ENCODE measurements at places on chromosomes 11 and 22.

DNA sequence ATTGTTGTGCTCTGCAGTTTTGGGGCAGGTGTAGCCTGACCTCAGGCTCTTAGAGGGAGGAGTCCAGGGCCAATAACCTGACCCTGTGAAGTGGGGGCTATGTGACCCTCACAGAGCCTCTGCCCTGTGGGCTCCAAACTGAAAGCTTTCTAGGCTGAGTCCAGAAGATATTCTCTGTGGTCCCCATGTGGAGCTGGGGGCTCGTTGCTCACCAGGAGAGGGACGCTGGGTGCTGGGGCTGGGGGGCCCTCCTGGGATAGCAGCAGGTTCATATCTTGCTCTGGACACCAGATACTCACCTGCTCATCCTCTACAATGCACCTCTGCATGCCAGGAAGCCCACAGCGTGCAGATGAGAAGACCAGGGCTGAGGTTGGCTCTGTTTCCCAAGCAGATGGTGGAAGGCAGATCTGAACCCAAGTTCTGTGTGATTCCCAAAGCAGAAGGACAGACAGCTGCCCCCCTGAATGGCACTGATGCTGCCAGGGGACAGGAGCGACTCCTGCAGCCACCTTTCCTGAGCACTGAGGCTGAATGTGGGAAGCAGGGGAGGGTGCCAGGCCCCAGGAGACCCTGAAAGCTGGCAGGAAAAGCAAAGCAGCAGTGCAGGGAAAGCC is 1022.0 kb downstream of the TBC1D22A start:
- no peak for DNase-seq

DNA sequence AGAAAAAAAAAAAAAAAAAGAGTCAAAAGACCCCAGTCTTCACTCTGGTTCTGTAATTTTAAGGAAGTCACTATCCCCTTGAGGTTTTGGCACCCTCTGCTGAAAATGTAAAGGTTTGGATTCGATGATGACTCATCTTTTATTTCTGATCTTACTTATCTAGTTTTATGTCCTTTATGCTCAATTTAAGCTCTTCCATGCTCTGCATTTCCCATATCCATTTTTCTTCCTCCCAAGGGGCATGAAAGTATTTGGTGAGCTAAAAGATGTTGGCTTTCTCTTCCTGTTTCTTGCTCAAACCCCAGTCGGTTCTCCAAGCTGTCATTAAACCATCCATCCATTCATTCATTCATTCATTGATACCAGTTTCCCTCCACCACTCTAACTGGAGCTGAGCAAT is 61.0 kb upstream of the CDON start:
- DNase-seq: peak; percentile 30

GRCh38 chr11:72446929-72447769 is 12.8 kb upstream of the CLPB start:
- DNase-seq: peak; percentile 83

DNA sequence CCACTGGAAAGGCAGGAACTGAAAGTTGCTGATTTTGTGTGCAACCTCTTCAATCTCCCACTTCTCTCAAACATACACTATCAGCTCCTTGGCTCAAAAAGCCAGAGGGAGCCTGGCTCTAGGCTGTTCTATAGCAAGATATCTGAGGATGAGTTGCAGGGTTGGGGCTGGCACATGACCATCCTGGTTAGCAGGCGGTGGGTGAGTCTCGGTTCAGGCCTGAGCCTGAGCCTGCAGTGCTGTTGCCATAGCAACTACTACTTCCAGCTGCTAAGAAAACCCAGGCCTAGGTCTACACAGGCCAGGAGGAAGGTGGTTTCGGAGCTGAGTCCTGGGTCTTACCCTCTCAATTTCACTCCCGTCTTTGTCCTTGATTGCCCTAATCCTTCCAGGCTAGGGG is 39.0 kb downstream of the CWC15 start:
- no peak for DNase-seq

DNA sequence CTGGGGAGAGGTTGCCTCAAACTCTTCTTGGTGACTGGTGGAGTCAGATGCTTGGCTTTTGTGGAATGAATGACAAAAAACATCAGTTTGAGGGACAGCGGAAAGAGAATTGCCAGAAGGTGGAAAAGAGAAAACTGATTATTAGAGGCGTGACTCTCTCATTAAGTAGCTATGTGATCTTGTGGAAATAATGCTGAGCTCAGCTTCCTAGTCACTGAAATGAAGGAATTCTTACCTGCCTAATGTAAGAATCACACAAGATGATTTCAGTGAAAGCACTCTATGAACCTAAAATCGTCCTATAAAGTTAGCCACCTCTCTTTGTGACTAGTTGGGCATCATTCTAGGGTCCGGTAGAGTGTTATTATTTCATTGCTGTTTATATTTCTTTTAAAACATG is 498.8 kb downstream of the TMEM135 start:
- no peak for DNase-seq

- peak; percentile 76 for DNase-seq
These were observed 225.0 kb downstream of the BLID start for GRCh38 chr11:121890946-121891515.

GRCh38 chr11:121578251-121578976 is 125.6 kb upstream of the SORL1-AS1 start:
- DNase-seq: peak; percentile 41

DNA sequence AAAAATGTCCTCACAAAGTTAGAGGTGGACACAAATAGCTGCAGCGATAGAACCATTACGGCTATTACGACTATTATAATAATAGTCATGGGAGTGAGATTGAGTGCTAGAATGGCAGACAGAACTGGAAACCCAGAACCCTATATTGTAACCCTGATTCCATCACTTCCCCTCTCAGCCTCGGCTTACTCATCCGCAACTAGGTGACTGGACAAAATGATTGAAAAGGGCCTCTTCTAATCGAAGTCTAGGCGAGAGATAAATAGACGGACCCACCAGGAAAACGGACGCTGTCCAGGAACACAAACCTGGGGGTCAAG is 629 bp downstream of the PSMA1 start:
- DNase-seq: peak; percentile 45

DNA sequence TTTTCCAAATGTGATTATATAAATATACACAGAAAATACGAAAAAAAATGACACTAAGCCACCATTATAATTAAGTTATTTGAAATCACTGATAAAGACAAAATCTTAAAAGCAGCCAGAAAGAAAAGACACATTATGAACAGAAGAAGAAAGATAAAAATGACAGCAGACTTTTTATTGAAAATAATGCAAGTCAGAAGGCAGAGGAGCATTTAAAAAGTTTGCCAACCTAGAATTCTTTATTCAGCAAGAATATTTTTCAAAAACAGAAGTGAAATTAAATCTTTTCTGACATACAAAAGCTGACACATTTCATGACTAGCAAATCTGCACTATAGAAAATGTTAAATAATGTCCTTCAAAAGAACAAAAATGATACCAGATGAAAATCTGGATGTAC is 77.8 kb downstream of the CD82 start:
- peak; percentile 27 for DNase-seq

DNA sequence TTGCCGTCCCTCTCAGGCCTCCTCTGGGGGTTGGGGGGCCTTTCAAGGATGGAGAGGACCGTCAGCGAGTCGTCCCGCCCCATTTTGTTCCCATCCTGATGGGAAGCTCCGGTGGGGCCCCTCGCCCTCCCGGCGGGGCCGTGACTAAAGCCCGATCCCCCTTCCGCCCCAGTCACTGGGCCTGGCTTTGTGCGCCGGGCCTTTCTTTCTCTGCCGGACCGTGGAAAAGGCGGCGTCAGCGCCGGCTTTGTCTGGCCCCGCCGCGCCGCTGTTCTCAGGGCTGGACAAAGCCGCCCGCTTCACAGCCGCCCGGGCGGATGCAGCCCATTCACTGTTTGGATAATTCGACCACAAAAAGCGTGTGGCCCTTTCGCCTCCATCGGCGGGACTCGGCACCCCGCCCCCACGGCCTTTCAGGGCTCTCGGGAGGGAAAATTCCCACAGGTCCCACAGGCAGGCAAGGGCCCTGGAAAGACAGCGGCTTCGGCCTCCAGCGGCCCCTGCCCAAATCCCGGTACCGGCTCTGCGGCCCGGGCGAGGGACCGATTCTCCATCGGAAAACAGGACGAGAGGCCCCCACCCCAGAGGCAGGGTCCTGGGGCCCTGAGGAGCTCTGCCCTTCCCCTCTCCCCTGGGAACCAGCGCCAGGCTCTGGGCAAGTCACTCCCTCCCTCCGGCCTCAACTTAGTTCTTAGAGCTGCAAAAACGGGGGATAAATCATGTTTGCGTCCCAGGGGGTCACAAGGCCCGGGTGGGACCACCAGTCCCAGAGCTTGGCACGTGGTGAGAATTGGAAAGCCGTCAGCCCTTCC is 87.2 kb downstream of the WNT7B start:
- DNase-seq: no peak

GRCh38 chr11:93501856-93502255 is 41.3 kb downstream of the SMCO4 start:
- no peak for DNase-seq

- DNase-seq: no peak
These were observed 61.5 kb downstream of the BCR start for GRCh38 chr22:23241562-23242472.

DNA sequence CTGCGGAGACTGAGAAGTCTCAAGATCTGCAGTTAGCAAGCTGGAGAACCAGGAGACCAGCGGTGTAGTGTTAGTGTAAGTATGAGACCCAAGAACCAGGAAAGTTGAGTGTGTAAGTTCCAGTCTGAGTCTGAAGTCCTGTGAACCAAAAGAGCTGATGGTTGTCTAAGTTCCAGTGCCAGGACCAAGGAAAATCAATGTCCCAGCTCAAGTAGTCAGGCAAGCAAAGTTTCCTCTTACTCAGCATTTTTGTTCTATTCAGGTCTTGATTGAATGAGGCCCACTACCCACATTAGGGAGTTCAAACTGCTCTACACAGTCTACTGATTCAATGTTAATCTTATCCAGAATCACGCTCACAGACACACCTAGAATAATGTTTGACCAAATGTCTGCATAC is 11.0 kb downstream of the USP28 start:
- DNase-seq: no peak

DNA sequence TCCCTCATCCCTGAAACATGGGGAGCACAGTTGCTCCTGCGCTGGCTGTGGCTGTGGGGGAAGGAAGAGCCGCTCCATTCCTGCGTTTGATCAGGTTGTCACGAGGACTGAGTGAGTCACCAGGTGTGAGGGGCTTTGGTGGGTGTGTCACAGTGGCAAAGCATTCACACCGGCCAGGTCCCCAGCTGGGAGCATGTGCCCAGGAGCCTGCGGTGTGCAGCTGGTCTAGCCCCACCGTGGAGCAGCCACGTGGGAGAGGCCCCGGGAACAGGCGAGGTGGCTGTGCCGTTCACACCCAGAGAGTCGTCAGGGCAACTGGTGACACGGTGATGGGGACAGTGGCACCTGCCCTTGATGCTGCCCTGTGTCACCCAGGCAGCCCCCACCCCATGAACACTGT is 47.6 kb upstream of the PPARA start:
- DNase-seq: no peak

- no peak for DNase-seq
These were observed 16.9 kb downstream of the C22orf31 start for GRCh38 chr22:29044657-29045176.

- DNase-seq: no peak
These were observed 115.2 kb downstream of the CEP164 start for GRCh38 chr11:117442869-117443239.

GRCh38 chr11:109425554-109425953 is 3.6 kb downstream of the C11orf87 start:
- DNase-seq: peak; percentile 7

- DNase-seq: no peak
These were observed 24.1 kb downstream of the FDX1 start for GRCh38 chr11:110453684-110454354.

DNA sequence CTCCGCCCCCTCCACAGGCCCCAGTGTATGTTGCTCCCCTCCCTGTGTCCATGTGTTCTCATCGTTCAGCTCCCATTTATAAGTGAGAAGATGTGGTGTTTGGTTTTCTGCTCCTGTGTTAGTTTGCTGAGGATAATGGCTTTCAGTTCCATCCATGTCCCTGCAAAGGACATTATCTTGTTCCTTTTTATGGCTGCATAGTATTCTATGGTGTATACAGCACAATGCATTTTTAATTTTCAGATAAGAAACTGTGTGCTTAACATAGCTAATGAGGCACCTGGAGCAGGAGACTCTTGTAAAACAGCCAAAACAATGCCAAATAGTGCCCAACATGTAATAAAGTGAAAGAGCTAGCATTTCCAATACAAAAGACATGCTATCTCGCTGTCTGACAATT is 21.8 kb downstream of the ALG9 start:
- DNase-seq: no peak

DNA sequence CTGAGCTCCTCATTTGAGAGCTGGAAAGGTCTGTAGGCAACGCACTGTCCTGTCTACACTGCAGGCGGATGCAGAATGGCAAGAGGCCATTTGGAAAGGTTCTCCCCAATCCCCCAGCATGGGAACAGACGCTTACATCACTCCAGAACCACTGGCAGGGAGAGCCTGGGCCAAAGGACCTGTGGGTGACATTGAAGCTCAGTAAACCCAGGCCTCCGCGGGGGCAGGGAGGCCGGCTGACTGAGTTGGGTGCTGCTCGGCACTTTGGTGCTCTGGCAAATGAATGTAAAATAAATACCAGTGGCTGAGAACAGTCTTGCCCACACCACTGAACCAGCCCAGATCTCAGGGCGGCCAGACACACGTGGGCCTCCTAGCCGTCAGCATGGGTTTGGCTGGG is 22.4 kb downstream of the TOM1 start:
- no peak for DNase-seq

- peak; percentile 8 for DNase-seq
These were observed 12.0 kb upstream of the DENND5A start for GRCh38 chr11:9277176-9277575.

- DNase-seq: no peak
These were observed 25.4 kb upstream of the FXYD2 start for GRCh38 chr11:117849781-117850414.

DNA sequence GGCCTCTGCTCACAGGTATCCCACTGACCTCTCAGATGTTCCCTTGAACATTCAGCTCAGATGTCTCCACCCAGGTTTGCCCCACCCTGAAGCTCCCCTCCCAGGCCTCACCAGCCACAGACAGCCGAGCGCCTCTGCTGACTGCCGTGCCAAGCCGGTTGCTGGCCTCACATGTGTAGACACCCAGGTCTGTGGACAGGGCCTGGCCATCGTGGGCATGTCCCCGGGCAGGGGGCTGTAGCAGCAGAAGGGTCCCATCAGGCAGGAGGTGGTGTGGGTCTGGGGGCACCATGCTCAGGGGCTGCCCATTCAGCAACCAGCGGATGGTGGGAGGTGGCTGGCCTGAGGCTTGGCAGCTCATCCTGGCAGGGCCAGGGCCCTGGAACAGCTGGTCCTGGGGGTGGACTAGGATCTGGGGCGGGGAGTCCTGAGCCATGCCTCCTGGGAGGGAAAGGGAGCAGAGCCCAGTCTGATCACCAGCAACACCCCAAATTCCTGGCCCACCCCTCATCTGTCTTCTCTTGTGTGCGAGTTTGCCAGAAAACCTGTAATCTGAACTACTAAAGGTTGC is 759 bp downstream of the ROBO4 start:
- no peak for DNase-seq
